Anterior cingulate cortex (tissue), 58 donors: ENCODE measurements at places on chromosomes 7 and 10.

- DNase-seq = no peak
Measured at GRCh38 chr7:79291498-79291865, 162.0 kb downstream of the MAGI2 start.

DNA sequence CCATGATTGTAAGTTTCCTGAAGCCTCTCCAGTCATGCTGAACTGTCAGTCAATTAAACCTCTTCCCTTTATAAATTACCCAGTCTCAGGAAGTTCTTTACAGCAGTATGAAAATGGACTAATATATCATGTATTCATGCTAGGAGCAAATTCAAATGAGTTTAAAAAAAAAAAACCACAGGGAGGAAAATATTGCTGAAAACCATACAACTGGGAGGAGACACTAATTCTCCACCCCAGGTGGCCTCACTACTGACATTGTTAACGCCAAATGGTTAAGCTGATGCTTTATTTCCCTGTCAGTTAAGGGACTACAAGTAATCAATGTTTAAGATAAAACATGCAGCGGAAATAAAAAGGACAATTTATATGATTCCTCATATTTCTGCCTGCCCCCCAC lies 55.1 kb downstream of the PDE1C start:
- DNase-seq = no peak

DNA sequence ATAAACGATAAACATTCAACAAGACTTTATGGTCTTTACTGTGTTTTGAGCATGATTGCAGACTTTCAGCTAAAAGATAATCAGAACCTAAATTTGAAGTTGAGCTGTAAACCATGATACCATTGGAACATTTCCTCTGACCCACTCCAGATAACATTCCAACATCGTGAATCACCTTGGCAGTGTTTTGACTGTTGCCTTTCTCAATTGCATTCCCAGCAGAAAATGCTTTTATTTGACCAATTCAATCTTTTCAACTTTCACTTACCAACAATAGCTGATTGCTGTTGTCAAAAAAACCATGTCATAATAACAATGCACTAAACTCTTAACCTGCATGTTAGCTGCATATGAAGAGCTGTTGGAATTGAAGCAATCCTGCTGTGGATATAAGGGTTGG lies 165.5 kb downstream of the MDFIC start:
- DNase-seq = no peak

- DNase-seq = no peak
Measured at GRCh38 chr7:82542665-82543064, 99.1 kb upstream of the CACNA2D1 start.

DNA sequence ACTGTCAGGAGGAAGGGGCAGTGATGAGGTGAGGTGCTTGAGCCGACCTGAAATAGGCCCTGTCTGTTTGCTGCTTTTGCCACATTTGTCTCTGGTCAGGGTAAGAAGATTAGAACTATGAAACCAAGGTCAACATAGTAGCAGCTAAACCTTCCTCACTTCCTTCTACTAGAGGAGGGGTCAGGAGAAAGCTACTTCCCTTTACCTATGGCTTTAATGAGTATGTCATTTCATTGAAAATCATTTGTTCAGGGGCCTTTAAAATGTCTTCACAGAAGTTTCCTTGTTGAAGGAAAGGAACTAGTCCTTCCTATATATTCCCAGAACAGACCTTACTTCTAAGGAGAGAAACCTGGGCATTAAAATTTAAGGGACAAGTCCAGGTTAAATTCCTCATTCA lies 19.0 kb downstream of the HYAL4 start:
- no peak for DNase-seq

- no peak for DNase-seq
Measured at GRCh38 chr7:80819503-80819902, 99.3 kb downstream of the SEMA3C start.

- DNase-seq = no peak
Measured at GRCh38 chr7:1238450-1238882, 5.8 kb downstream of the UNCX start.

DNA sequence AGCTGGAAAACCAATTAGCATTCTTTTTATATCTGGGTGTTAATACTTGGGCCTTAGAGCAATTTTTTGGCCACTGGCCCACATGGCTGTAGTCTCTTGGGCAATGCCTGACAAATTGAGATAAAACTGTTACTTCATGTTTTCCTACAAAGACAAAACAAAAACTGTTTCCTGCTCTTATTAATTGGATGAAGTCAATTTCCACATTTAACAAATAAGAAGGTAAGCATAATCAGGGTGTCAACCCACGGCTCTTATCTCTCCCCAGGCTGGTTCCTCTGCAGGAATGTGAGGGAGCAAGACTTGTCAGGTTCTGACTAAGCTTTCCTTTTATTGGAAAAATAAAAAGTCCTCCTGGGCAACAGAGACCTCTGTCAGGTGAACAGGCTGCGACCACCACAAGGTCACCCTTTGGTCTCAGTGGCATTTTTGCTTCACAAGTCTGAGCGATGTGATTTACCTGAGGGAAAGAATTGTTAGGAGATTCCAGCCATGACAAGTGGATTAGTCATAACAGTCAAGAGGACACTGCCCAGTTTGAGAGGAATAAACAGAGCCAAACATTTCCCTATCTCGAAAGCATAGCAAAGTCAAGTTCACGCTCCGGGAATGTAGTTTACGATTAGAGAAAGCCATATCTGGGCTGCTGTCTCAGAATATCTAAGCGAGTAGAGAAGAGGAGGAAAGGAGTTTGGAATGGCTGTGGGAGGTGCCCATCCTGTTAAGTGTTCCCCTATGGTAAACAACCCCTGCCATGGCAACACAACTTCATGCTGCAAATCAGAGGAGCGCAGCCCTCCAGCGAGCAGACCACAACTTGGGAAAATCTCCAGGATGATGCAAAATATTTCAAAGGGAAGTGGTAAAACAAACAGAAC lies 144.4 kb downstream of the TES start:
- DNase-seq = no peak

DNA sequence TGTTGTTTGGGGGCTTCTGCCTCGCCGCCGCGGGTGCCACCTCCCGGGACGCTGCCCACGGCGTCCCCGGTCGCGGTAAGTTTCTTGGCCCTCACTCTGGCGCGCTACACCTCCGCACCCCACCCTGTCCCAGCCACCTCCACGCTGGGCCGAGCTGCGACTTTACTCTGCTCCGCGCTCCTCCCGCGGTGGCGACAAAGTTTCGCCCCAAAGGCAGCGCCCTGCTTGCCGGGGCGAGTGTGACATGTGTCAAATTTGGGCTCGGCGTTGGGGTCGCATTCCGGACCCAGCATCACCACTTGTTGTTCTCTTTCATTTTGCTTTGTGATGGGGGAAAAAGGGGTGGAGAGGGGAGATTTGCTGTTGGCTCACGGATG lies 167.7 kb upstream of the PPP1R3A start:
- no peak for DNase-seq

GRCh38 chr7:27434756-27435400 lies 192.3 kb downstream of the EVX1 start:
- DNase-seq = no peak

GRCh38 chr7:22447762-22448161 lies 52.2 kb downstream of the STEAP1B start:
- DNase-seq = no peak

DNA sequence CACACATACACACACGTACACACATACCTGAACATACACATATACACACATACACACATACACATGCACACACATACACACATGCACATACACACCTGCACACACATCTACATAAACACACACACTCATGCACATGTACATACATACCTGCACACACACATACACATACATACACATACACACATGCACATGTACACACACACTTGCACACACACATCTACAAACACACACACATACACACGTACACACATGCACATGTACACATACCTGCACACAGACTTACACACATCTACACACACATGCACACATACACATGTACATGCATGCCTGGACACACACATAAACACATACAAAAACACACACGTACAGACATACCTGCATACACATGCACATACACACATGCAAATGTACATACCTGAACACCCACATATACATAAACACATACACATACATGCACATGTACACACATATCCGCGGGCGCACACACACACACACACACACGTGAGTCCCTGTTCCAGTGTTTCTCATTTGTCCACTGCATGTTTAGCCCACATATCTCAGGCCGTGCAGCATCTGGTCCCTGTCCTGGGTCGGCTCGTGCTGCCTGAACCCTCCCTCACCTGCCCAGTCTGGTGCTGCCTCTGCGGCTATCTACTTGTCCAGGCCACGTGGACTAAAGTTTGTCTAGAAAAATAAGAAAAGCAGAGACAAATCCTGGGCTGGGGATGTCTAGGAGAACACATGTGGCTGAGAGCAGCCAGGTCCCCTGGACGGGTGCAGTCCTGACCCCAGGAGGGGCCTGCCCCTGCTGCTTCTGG lies 238.7 kb downstream of the TCERG1L start:
- no peak for DNase-seq

- no peak for DNase-seq
Measured at GRCh38 chr7:156577645-156578577, 62.7 kb upstream of the RNF32 start.

DNA sequence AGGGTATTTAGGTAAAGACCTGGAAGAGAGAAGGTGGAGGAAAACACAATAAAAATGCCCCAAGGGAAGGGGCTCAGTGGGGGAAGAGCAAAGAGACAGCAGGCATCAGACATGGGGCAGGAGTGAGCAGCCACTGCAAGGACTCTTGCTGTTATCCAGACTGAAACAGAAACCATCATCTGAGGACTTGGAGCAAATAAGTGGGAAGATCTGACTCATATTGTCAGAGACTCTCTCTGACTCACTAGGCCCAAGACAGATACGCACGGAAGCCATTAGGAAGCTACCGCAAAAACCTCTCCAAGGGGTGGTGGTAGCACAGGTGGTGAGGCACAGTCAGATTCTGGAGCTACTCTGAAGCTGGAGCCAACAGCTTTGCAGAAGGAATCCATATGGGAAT lies 110.7 kb downstream of the RNF32 start:
- no peak for DNase-seq

DNA sequence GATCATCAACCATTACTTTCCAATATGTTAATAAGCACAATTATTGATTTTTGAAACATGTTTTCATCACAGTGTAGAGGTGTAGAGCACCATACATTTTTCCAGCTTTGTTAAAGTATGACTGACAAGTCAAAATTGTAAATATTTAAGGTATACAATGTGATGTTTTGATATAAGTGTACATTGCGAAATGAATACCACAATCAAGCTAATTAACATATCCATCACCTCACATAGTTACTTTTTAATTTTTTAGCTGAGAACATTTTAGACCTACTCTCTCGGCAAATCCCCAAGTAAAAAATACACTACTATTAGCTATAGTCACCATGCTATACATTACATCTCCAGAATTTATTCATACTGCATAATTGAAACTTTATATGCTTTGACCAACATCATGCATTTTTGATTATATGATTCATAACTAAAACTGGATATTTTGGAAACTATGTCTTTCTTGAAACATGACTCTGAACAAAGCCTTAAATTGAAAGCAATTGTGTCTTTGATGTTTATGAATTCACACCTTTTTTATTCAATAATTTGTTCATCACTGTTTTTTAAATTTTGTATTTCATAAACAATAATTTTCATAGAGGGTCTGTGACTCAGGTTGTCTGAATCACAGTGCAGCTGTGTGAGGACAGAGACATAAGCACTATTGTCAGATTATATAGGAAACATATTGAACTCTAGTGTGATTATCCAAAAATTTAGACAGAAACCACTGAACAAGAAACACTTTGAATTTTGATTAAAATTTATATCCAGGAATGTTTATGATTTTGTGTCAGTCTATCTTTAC lies 486.1 kb downstream of the SEMA3D start:
- DNase-seq = no peak

DNA sequence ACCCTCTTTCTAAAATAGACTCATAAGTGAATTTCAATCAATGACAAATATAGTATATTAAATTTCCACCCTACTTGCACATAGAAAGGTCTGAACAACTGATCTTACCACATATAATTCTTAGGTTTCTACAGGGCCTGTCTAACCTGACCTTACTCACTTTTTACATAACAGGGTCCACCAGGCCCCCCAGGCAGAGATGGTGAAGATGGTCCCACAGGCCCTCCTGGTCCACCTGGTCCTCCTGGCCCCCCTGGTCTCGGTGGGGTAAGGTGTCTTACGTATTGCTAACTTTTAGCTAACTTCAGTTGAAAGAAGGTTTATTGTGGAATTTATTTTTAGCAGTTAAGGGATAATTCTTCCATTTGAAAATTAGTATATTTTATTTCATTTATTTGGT lies 5.3 kb downstream of the COL1A2 start:
- no peak for DNase-seq

GRCh38 chr7:23721456-23721855 lies 11.4 kb downstream of the STK31 start:
- DNase-seq = no peak

DNA sequence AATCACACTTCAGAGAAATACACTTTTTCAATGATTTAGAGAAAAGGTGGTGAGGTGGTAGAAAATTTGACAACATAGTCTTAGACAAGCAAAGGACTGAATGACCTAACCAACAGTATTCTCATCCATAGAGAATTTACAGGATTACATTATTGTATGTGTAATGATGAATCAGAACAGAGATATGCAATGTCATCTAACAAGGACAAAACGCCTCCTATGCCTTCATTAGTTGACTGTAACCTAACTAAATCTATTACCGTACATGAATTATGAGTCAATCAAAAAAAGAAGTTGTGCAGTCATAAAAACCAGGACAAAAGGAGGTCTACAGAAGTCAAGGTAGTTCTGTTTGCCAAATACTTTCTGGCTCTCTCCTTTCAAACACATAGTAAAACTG lies 66.5 kb downstream of the RAB11FIP2 start:
- no peak for DNase-seq
